GM12878 (cell line): ENCODE measurements at places on chromosomes 1 and 21.

DNA sequence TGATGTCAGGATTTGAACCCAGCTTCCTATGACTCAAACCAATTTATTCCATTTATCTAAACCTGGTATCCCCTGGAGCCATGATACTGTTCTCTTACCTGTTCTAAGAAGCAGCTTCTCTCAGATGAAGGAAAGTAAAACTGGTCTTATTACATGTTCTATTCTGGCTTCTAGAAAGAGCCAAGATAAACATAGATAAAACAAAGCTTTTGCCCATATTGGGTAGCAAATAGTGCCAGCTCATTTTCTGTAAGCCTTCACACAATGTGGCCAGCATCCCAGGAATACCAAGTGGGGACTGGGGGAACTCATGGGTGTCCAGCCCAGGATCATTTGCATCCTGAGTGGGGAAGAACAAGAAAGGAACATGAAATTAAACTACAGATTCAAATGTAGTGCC, 53.5 kb upstream of the EPHA8 start:
- no peak for DNase-seq

DNA sequence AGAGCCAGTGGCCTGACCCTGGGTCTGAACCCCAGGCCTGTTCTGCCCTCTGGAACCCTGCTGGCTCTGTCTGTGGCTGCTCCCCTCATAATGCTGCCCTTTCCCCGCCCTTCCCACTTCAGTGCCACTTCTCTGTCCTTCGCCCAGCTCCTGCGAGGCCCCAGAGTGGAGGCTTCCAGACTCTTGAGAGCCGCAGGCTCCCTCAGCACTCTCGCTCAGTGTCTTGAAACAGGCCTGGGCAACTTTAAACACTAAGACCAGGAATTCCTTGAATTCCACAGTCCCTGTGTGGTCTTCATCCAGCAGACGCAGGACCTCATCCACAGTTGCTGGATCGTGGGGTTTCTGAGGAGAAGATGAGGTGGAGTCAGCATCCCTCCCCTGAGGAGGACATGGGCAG, 3.5 kb downstream of the CRNN start:
- no peak for DNase-seq

- no peak for DNase-seq
Observed at GRCh38 chr1:41539418-41539805, 54.9 kb upstream of the EDN2 start.

GRCh38 chr1:235999259-235999925, 65.5 kb downstream of the NID1 start:
- DNase-seq = peak; percentile 96

DNA sequence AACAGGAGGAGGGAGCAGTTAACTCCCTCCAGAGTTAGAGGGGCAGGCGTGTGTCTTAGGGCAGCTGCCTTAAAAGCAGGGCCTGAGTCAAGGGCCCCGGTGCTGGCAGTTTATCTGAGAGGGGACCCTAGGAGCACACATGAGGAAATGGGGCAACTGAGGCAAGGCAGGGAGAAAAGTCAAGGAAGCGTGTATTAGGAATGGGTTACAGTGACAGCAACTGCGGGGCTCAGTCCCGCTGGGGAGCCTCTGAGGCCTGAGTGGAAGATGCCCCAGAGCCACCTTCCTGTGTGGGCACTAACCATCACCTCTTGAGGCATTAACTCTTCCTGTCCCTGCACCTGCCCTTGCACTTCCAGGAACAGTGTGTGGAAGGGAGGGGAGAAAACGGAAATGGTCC, 276.3 kb downstream of the MATN1 start:
- DNase-seq = no peak

- DNase-seq = no peak
Observed at GRCh38 chr1:160366731-160367515, at the start of gene NHLH1. Gene NHLH1 (plus strand): TSS chr1:160367071. CDS start chr1:160370732, 3,661 bp downstream.

- DNase-seq = no peak
Observed at GRCh38 chr1:65425697-65426096, 5.2 kb downstream of the LEPR start.
